Germinal center (tissue), 1 donor: ENCODE measurements at places on chromosomes 7 and 10.

DNA sequence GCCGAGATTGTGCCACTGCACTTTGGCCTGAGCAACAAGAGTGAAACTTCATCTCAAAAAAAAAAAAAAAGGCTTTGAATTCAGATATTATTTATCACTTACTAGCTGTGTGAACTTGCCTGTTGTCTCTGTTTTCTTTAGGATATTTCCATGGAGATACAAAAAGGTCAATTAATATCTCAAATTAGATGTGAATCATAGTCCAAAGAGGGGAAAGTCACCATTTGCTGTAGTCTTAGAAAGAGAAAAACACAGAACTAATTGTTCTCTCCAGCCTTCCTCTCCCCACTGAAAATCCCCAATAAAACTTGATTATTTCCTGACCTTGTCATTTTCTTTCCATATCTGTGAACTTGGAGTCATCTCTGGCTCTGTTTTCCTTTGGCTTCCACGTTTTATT lies 21.2 kb downstream of the HEPACAM2 start:
- no peak for DNase-seq

DNA sequence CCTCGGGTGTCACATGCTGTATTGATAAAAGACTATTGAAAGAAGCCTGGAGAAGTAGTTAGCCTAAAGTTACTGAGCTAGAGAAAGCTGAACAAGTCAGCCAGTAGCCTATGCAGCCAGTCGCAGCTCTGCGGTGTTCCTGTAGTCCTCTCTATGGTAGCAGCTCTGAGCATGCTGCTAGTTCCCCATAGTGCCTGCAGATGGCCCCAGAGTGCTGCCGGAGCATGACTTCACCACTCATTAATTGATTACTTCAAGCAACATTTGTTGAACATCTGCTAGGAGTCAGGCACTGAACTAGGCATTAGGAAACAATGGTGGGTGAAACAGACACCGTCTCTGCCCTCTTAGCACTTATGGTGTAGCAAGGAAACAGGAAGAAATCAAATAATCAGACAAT lies 422.7 kb downstream of the SORCS3 start:
- DNase-seq: peak; percentile 7

GRCh38 chr10:5629303-5630111 lies 36.9 kb downstream of the ASB13 start:
- peak; percentile 81 for DNase-seq

DNA sequence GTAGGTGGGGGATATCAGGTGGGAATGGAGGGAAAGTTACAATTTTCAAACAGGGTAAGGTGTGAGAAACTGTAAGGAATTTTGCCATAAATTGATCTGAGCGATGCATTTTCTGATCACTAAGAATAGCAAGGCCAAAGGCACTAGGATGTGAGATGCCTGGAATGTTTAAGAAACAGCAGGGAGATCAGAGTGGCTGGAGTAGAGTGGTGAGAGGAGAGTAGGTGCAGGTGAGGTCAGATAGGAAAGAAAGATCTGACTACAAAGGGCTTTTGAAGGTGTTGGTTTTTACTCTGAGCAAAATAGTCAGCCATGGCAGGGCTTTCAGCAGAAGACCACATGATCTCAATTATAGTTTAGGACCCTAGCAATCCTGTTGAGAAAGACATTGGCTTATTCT lies 55.0 kb downstream of the HDAC9 start:
- no peak for DNase-seq

GRCh38 chr10:115580239-115580638 lies 487.1 kb downstream of the ATRNL1 start:
- no peak for DNase-seq

GRCh38 chr10:93608421-93608820 lies 3.9 kb upstream of the PDE6C start:
- DNase-seq: no peak

GRCh38 chr10:123665491-123666286 lies 466 bp upstream of the GPR26 start:
- no peak for DNase-seq

DNA sequence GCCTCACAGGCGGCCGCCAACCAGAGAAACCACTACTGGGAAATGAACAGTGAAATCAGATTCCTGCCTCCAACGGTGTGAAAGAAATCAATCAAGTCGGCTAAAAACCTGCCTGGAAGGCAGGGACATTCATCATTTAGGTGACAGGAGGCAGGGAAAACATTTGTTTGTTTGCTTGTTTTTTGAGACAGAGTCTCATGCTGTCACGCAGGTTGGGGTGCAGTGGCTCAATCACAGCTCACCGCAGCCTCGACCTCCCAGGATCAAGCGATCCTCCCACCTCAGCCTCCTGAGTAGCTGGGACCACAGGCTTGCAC lies 30.5 kb downstream of the AP5Z1 start:
- no peak for DNase-seq

- no peak for DNase-seq
Measured at GRCh38 chr10:128463991-128464760, 338.0 kb upstream of the MKI67 start.

GRCh38 chr10:30151581-30152389 lies 92.4 kb upstream of the JCAD start:
- DNase-seq: no peak

DNA sequence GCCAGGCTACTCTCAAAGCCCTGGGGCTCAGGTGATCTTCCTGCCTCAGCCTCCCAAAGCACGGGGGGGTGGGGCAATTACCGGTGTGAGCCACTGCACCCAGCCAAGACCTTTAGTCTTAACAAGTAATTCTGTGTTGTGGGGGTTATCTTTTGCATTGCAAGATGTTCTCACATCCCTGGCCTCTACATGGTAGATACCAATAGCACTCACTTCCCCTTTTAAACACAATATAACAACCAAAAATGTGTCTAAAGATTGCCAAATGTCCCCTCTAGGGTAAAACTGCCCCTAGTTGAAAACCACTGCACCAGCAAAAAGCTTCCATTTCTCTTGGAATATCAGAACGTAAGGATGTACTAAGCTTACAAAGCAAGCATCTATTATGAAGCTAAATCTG lies 225.0 kb downstream of the CTNNA3 start:
- DNase-seq: no peak

DNA sequence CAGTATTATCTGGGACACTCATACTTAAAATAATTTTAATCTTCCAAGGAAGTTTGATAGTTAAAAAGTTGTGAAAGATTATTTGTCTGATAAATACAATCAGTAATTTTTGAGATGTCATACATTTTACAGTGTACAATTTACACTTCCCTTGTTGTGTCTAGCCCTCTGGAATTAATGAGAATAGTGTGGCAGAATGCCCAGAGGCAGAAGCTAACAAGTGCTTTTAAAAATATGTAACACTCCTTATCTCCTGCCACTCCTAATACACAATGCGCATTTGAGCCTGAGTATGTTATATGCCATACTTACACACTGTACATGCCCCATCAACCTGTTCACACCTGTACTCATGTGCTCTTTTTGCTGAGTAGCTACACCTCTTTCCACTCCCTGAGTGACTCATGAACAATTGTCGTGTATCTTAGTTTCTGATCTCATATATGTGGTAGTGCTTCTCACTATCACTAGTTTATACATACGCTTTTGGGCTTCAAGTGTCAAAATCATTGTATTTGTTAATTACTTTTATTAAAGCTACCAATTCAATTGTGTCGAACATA lies 106.9 kb upstream of the GNAI1 start:
- DNase-seq: no peak

- DNase-seq: no peak
Measured at GRCh38 chr10:58237014-58237834, 30.5 kb downstream of the IPMK start.

DNA sequence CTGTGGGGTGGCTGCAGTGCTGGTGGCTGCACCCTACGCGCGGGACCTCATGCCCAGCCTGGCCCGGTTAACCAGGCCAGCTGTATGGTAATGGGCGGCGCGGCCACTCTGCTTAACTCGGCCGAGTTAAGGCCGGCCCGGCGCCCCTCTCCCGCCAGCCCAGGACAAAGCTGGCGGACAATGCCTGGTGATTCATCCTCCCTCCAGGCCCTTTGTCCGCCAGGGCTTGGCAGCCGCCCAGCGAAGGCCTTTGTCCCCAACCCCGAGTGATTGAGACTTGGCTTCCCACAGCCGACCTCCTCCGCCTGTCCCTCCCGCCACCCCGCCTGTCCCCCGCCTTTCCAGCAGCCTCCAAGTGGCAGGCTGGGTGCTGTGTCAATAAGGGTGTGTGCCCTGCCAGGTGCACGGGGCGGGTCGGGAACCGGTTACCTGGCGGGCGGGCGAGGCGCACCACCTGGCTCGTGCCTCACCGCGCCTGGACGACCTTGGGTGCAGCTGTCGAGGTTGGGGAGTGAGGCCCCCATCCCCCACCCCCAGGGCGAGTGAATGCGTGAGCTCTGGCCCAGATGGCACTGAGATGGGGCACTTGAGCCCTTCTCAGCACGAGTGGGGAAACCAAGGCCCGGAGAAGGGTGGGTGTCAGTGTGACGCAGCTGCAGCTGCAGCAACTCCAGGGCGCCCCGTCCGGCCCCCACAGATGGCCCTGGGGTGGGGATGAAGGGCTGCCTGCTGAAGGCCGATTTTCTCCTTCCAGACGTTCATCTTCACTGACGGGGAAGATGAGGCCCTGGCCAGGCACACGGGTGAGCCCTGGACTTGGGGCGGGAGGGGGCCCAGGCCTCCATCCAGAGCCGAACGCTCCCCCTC lies 4.6 kb downstream of the LFNG start:
- no peak for DNase-seq

DNA sequence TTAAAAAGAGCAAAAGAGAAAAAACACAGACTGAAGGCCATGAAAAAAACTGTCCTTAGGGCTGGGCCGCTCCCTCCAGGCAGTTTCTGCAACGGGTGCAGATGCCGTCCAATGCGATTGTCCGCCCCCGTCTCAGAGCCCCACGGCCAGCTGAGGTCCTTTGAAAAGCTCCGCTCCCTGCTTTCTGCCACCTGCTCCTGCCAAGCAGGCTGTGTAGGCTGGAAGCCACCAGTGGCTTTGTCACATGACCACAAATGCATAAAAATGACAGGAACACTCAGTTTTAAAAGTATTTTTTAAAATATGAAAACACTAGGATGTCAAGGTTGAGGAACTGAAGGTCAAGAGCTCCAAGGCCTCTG lies 71.7 kb downstream of the AMZ1 start:
- DNase-seq: no peak

- DNase-seq: no peak
Measured at GRCh38 chr10:59896191-59896590, 10.2 kb downstream of the CCDC6 start.

DNA sequence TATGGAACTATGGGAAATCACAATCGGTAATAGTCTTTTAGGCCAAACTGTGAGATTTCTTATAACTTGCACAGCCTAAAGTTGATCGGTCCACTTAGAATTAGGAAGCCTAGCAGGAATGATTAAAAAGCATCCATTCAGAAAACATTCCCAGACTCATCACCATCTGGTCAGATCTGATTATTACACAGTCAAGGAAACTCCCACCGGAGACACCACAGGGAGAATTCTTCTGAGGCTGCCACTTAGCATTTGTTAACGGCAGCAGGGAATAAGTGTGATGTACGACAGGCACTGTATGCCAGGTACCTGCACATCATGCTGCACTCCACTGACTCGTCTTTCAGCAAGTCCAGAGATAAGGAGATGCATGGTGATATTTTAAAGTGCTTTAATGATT lies 227.6 kb upstream of the STEAP1 start:
- DNase-seq: no peak

- DNase-seq: no peak
Measured at GRCh38 chr10:74047871-74048270, 50.0 kb downstream of the VCL start.

DNA sequence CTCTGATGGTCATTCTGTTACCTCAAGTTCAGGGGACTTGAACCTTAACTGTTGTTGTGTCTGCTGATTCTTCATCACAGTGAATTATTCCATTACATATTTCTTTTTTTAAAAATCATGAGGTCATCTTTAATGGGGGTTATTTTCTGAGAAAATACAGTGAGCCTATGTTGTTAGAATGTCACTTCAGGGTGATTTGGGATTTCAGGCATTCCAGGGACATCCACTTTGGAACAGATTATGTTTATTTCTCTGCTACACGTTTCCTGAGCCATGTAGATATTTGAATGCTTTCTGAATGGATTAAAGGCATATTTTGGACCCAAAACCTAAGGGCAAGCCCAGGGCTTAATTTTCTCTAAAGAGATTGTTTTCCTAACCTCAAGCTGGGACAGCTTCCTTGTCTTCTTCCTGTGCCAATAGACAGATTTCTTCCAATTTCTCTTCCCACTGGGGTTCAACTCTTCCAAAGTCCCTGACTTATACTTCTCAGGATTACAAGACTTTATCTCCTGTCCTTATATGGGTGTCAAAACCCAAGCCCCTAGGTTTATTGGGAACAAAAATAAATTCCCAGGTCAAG lies 271.7 kb downstream of the ARHGAP12 start:
- DNase-seq: no peak

DNA sequence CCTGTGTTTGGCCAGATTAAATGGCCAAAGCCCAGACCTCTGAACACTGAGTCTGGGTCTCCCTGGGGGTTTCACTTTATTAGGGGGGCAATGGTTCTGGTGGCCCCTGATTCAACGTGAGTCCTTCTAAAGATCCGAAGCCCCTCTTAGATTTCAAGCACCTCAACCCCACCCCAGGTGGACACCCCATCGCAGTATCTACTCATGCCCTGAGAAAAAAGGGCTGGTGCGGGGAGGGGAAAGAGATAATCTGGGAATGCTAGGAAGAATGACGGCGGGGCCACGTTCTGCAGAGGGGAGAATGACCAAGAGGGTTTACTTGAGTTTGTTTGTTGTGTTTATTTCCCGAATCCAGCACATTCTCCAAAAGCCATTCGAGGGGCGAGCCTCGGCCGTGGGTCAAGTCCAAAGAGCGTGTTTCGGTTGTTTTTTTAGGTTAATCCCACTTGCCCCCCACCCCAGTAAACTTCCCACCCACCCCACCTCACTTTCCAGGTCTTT lies 832 bp downstream of the PDLIM1 start:
- no peak for DNase-seq

GRCh38 chr10:32112055-32112454 lies 55.8 kb upstream of the KIF5B start:
- no peak for DNase-seq

GRCh38 chr10:91589015-91589657 lies 43.7 kb downstream of the PPP1R3C start:
- no peak for DNase-seq

GRCh38 chr10:36182179-36182566 lies 540.1 kb upstream of the FZD8 start:
- DNase-seq: no peak

GRCh38 chr7:121109145-121109544 lies 120.6 kb downstream of the CPED1 start:
- no peak for DNase-seq

DNA sequence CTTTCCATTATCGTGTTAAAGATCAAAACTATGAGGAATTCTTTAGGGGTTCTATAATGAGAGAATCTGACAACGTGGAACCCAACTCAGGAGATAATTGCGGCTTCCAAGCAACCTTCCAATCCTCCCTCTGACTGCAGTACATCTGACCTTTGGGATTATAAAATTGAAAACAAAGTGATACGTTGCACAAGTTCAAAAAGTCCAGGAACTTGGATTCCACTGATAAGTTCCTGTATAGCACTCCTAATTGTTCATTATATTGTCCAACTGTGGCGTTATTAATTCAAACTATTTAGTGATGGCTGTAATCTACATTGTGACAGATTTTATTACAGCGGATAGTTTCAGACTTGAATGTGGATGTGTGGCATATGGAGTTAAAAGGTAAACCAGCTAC lies 15.4 kb downstream of the MALRD1 start:
- DNase-seq: no peak
